ENCODE measurements at places on chromosomes 13 and 19.

GRCh38 chr13:39370554-39370953, 232.4 kb downstream of the LHFPL6 start:
- peak; percentile 25 for DNase-seq

DNA sequence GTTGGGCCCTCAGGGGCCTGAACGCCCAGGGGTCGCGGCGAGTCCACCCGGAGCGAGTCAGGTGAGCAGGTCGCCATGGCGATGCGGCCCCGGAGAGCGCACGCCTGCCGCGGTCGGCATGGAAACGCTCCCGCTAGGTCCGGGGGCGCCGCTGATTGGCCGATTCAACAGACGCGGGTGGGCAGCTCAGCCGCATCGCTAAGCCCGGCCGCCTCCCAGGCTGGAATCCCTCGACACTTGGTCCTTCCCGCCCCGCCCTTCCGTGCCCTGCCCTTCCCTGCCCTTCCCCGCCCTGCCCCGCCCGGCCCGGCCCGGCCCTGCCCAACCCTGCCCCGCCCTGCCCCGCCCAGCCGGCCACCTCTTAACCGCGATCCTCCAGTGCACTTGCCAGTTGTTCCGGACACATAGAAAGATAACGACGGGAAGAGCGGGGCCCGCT, at the start of gene CCNA1:
TSS of gene CCNA1 (plus strand) at position 390 of the 439 bp plus-strand sequence. CDS start 562 bp downstream, outside the sequence.
- DNase-seq: no peak

DNA sequence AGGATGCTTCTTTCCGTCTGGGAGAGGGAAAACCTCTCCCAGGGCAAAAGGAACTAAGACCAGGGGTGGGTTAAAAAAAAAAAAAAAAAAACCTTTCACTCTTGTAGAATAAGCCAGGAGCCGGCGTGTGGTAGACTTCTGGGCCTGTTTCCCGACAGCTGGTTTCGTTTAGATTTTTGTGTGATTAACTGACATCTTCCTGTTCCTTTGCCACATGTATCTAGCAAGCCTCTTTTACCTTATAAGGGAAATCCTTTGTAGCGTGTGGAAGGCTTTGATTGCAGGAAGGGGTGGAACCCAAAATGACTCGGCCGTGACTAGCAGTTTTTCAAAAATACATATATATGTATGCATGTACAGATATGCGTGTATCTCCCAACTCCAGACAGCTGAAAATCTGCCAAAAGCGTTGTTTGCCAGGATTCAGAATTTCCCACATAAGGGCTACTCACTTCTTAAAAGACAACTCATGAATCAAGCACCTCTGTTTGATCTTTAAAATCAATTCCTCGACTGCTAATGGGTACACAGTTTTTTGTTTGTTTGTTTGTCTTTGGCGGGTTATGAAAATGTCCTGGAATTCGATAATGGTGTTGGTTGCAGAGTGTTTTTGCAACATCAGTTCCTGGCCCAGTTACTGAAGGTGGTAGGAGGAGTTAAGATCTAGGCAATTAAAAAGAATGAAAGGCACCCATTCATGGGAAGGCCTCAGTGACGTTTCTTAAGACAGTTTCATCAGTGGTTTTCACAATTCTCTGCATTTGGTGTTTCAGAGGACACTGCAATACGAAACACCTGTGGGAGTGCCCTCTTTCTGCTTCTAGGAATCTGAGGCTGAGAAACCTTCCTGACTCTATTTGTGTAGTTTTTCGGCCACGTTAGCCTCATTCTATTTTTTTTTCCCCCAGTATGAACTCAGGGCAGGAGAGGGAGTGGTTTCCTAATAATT, 2.7 kb downstream of the TPM4 start:
- DNase-seq: peak; percentile 17

DNA sequence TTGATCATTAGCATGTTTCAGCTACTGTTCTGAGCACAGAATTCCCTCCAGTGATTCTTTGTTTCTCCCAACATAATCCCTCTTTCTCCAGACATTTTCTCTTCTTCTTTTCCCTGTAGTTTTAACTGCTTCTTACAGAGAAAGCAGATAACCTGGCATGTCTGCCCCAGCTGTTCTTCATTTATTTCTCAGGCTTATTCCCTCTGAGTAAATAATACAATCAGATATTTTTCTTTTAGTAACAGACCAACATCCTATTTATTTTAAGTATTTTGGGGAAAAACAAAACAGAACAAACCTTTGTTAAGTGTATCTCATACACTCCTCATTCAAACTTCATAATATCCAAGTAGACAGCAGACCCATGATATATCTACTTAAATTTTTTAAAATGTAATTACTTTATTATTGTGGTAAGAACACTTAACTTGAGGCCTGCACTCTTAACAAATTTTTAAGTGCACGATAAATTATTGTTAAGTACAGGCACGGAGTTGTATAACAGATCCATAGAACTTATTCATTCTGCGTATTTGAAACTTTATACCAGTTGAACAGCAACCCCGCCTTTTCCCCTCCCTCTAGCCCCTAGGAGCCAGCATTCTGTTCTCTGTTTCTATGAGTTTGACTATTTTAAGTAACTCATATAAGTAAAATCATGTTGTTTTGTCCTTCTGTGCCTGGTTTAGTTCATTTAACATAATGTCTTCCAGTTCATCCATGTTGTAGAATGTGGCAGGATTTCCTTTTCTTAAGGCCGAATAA, 540.0 kb downstream of the LMO7 start:
- DNase-seq: no peak

GRCh38 chr19:5809053-5809452, 4.2 kb downstream of the NRTN start:
- no peak for DNase-seq

DNA sequence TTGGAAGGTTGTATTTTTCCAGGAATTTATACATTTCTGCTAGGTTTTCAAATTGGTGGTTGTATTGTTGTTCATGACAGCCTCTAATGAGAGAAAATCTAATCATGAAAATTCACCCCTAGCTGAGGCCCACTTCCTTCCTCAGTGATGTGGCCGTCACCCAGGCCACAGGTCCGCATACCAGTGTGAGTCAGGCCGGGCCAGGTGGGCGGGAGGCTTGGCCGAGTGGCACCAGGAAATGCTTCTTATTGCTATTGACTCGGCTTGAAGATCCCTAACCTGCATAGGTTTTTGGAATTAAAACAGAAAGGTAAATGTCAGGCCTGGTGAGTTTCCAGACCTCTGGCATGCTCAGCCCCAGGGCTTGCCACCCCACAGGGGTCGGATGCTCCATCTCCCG, 88.7 kb downstream of the SCGB2B2 start:
- DNase-seq: no peak

DNA sequence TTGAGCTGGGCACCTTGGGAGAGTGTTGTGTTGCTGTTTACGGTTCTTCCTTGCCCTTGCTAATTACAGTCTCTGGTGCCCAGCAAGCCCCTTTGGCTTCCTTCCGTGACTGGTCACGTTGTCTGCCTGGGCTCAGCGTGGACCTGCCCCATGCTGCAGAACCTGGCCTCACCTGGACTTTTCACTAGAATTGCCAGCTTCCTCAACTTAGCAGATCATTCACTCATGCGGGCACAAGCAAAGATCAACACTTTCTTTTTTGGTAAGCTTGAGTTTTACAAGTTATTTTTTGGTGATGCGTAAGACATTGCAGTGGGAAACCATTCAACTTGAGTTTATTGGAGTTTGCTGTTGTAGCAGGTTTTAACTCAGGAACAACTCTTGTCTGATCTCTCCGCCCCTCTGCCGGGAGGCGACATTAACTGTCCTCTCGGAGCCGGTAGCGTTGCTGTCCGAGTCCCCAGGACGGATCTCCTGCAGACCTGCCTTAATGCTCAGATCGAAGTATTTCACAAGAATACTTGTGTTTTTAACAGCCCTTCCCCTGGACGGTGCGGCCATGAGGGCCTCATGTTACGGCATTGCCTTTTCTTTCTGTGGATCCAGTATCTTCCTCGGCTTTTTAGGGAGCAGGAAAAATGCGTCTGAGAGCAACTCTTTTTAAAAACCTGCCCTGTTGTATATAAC, 15.7 kb upstream of the TEX29 start:
- DNase-seq: no peak

- no peak for DNase-seq
Measured at GRCh38 chr19:2603334-2603733, 99.2 kb downstream of the GNG7 start.

- no peak for DNase-seq
Measured at GRCh38 chr13:113634279-113635047, 23.5 kb downstream of the ATP4B start.

- DNase-seq: peak; percentile 32
Measured at GRCh38 chr13:110126391-110126961, 180.5 kb downstream of the COL4A1 start.

DNA sequence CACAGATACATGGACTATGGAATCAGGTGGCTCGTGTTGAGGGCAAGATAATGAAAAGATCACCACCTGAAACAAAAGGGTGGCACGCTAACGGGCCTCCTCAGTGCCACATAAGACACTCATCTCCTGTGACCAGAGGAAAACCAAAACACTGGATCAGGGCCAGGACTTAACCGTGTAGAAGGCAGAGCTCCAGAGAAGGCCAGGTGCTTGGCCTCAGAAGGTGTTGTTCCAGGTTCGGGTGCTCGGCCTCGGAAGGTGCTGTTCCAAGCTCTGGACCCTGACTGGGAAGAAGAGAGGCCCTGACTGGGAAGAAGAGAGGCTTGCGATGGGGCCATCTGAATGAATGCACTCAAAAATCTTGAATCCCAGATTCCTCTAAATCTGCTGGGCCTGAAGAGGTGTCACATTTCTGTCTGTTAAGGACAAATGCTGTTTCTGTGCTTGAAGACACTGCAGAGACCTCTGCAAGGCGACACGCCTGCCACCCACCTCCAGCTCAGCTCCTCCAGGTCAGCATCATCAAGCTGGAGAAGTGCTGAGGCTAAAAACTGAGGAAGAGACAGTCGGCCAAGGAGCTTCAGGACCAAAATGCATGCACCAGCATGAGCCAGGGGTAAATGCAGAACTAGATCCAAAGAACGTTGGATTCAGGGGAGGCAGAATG, 2.7 kb upstream of the RASA3 start:
- no peak for DNase-seq

DNA sequence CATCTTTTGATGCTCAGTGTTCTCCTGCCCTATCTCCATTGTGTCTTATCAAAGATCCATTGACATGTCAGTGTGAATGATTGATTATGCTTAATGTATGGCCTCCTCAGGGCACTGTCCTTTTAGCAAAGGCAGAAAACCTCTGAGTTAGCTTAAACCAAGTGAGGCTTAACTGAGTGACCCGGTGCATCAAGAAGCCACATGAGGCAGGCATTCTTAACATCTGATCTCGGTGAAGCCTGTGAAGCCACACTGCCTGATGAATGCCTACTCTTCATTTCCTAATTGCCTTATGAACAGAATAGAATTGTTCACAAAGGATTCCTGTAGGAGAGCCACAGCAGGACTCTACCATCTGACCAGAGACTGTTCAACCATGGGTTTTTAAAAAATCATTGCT, 168.1 kb upstream of the SOX21 start:
- DNase-seq: no peak

- DNase-seq: no peak
Measured at GRCh38 chr13:37899753-37900152, 30.2 kb upstream of the TRPC4 start.

DNA sequence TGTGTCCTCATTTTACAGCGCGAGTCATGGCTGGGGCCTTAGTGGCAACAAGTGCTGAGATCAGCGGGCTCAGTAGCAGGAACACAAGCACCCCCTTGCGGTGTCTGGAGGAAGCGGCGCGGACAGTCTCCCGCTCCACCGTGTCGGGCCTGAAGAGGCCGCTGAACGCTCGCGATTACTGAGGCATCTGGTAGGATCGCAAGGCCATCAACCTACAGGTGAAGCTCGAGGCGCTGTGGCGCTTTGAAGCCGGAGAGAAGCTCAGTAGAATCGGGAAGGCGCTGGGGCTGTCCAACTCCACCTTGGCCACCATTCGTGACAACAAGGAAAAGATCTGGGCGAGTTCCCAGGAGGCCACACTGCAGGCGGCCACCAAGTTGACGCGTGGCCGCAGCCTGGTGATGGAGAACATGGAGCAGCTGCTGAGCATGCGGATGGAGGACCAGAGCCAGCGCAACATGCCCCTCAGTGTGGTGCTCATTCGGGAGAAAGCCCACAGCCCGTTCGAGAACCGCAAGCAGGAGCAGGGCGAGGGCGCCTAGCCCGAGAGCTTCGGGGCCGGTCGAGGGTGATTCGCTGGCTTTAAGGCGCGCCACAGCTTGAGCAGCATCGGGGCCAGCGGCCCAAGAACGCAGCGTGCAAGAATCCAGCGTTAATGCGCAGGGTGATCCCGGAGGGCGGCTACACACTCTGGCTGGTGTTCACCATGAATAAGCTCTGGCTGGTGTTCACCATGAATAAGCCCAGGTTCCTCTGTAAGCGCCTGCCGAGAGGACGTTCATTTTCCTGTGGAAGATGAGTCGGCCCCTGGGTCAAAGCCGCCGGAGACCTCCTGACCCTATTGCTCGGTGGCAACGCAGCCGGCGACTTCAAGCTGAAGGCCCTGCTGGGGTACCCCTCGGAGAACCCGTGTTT, 8.3 kb upstream of the MZF1 start:
- DNase-seq: no peak

GRCh38 chr13:97979051-97979450, 25.6 kb downstream of the IPO5 start:
- DNase-seq: no peak

GRCh38 chr19:41364524-41365391, 809 bp upstream of the B9D2 start:
- no peak for DNase-seq

GRCh38 chr13:42383025-42383424, 111.1 kb downstream of the AKAP11 start:
- DNase-seq: no peak

DNA sequence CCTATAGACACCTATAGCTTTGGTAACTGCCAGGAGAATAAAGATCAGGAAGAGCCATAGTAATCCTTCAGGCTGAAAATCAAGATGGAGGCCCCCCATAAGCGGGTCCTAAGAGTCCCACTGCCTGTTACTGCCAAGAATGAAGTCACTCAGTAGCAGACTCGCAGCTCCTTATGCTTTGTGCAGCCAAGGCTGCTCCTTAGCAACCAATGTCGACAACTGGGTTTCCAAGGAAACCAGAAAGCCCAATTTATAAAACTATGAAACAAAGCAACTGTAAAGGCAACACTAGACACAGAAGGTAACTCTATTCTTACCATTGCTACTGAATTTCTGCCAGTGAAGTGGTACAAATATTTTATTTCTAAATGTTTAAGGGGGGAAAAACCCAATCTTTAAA, 56.5 kb downstream of the DCLK1 start:
- no peak for DNase-seq

GRCh38 chr13:43432958-43433357, 353.8 kb downstream of the ENOX1 start:
- DNase-seq: no peak

DNA sequence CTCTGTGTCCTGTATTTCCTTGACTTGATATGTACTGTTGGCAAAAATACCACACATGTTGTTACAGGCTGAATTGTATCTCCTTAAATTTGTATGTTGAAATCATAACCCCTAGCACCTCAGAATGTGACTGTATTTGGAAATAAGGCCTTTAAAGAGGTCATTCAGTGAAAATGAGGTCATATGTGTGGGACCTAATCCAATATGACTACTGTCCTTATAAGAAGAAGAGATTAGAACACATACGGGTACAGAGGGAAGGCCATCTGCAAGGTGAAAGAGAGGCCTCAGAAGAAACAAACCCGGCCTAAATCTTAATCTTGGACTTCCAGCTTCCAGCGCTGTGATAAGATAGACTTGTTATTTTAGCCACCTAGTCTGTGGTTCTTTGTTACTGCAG, 202.5 kb downstream of the NUFIP1 start:
- DNase-seq: no peak
